ENCODE measurements at places on chromosomes 16 and 17.

DNA sequence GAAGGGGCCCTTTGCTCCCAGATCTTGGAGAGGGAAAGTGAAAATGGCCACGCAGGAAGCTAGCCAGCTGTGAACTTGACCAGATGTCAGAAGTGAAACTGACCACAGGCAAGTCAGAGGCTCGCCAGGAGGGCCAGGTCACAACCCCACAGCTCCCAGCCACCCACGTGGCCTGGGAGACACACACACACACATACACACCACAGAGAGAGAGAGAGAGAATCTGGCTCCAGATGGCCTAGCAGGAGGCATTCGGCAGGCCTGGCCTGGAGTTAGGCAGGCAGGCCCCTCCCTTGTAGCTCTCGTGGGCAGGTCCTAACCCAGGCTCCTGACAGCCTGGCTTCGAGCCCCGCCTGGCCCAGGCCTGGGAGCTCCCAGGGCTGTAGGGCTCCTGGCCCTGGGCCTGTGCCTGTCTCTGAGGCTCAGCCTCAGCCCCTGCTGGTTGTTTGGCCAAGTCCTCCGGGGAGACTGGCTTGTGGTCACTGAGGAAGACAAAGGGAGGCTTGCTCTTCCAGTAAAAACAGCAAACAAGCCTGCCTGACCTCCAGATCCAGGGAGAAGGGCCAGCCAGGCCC lies 20.2 kb downstream of the NGFR start:
- no peak for DNase-seq

- DNase-seq: peak; percentile 74
Measured at GRCh38 chr16:77594799-77595596, 127.3 kb upstream of the NUDT7 start.

DNA sequence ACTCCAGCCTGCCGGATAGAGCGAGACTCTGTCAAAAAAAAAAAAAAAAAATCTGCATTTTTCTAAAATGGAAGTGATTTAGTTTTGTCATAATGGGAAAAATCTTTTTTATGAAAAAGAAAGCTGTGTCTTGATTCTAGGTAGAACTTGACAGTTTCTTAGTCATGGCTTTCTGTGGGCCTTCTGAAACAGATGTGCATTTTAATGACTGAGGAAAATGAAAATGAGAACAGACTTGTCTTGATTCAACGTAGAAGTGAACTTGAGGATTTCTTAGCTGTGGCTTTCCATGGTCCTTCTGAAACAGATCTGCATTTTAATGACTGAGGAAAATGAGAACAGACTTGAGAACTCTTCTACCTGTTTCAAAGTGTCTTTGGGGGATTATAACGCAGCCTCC lies 171.7 kb downstream of the VPS53 start:
- DNase-seq: no peak

- no peak for DNase-seq
Measured at GRCh38 chr16:75238853-75239541, 12.4 kb downstream of the BCAR1 start.

GRCh38 chr16:6672507-6672906 lies 660.1 kb upstream of the RBFOX1 start:
- DNase-seq: no peak

DNA sequence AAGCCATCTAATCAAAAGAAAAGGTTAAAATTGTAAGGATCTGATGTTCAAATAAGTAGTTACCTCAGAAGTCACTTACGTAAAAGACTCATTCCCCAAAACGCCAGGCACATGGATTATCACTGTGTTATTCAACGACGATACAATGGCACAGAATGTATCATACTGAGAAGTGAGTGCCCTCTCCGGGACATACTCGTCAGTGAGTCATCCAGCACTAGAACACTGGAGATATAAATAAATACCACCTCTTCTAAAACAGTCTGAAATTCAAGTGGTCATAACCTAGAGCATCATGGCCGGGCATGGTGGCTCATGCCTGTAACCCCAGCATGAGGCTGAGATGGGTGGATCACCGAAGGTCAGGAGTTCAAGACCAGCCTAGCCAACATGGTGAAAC lies 24.9 kb downstream of the USP31 start:
- DNase-seq: no peak

DNA sequence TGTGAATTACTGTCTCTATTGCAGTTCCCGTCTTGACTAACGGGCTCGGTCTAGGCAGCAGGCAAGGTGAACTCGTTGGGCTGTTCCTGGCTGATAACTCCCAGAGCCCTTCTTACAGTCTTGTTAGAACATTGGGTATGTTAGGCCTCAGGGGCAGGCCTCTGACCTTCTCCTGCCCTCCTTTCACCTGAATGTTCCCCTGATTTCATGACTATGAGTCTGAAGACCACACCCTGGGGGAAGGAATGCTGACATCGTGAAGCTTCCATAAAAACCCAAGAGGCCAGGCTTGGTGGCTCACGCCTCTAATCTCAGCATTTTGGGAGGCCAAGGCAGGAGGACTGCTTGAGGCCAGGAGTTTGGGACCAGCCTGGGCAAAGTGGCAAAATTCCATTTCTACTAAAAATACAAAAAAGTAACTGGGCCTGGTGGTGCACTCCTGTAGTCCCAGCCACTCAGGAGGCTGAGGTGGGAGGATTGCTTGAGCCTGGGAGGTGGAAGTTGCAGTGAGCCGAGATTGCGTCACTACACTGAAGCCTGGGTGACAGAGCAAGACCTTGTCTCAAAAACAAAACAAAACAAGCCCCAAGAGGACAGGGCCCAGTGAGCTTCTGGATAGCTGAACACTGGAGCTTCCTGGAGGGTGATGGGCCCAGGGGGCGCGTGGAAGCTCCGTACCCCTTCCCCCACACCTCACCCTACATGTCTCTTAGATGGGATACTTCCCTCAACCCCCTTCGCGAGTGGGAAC lies 47.8 kb upstream of the FBXO47 start:
- DNase-seq: no peak

- DNase-seq: no peak
Measured at GRCh38 chr16:47358816-47359215, 102.0 kb downstream of the ITFG1 start.

- no peak for DNase-seq
Measured at GRCh38 chr16:85586380-85587104, 26.6 kb upstream of the GSE1 start.

- no peak for DNase-seq
Measured at GRCh38 chr16:90031931-90032673, 12.8 kb upstream of the DBNDD1 start.

DNA sequence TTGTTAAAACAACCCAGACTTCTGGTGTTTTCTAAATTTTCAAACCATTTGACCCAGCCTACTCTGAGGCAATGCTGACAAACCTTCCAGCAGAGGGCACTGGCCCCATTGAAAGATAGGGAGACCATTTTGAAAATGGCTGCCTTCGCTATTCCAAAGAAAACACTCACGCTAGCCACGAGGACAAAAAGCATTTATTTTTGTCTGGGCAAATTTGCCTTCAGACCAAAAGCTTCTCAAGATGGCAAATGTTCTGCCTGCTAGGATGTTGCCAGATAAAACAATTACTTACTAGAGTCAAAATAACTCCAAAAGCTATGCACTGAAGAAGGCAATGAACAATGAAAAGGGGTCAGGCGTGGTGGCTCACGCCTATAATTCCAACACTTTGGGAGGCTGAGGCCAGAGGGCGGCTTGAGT lies 296.7 kb upstream of the IRX5 start:
- no peak for DNase-seq

DNA sequence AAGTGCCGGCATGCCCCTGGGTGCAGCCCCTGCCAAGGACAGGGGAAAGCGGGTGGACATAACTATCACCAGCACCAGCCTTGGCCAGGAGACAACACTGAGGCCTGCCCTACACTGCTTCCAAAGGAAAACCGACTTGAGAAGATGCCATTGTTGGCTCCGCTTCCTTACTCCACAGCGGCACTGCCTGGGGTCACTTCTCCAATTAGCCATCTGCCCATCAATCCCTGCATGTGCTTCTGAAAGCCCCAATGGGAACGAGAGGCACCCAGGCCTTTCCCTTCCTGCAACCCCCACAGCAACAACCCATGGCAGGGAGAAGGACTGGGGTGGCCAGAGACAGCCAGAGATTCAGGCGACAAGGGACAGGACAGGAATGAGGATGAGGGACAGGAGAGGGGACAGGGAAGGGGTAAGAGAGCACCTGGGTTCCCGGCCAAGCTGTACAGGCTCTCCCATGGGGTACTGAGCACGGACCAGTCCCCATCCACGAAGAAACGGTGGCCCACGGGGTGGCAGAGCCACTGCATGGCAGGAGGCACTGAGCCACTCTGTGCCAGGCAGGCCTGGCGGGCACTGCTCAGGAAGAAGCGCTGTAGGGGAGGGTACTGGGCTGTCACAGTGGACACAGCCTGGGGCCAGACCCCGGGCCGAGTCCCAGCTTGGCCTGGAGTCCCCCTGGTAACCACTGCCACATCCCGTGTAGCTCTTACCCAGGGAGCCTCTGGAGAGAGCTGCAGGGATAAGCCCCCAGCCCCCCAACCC lies 21.2 kb downstream of the SREBF1 start:
- no peak for DNase-seq

DNA sequence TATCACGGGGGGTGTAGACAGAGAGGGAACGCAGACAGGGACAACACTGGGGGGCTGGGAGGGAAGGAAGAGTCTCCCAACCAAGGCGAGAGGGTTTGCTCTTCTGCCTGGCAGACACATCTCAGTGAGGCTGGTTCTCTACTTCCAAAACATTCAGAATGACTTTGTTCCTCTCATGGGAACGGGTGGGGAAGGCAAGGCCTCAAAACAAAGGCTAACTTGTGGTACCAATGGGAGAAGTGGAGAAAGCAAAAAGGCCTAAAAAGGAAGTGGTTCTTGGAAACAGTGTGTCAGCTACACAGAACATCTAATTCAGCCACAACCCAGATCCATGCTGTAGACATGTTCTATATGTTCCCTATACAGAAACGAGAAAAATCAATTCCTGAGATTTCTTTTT lies 7.5 kb downstream of the FLOT2 start:
- DNase-seq: no peak

- DNase-seq: no peak
Measured at GRCh38 chr16:85917012-85917411, 18.1 kb downstream of the IRF8 start.

GRCh38 chr16:57677622-57678369 lies 9.7 kb downstream of the ADGRG3 start:
- peak; percentile 27 for DNase-seq

Data from DMS153 (cell line).